ENCODE measurements at places on chromosomes 5 and 9. TPM values are rescaled to one million over a fixed set of nuclear protein-coding genes. Genes with fewer than 3 reads are reported as not detected.

- DNase-seq, result no peak
These were observed 99.4 kb downstream of the MTREX start for GRCh38 chr5:55407059-55407684.

DNA sequence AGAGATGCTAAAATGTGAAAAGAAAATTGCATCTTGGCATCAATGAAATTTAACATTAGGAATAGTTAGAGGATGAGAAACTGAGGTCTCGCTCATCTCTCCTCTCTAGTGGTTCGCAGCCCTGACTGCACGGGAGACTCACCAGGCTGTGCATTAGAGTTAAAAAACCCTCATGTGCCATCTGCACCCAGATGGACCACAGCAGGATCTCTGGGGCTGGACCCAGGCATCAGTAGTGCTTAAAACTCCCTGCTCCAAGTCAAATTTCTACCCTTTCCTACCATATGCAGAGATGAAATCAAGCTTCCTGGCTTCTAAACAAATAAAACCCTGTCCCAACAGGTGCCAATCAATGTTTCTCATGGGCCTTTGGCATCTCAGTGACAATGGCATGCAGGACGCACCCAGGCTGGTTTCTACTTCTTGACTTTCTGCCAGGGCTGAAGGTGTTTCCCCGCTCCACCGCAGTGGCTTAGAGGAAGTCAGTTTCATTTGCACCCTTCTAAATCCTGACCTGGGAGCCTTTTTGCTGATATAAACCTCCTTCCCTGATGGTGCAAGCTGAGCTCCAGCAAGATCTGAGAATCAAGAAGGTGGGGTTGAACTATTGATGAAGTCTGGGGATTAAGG is 132.6 kb downstream of the NSG2 start:
- no peak for DNase-seq

GRCh38 chr9:133813749-133814585 is 75.8 kb upstream of the SARDH start:
- no peak for DNase-seq

GRCh38 chr9:86604741-86605140 is 250.5 kb upstream of the TUT7 start:
- DNase-seq, result no peak

GRCh38 chr5:79806741-79807140 is 117.1 kb downstream of the CMYA5 start:
- DNase-seq, result no peak

DNA sequence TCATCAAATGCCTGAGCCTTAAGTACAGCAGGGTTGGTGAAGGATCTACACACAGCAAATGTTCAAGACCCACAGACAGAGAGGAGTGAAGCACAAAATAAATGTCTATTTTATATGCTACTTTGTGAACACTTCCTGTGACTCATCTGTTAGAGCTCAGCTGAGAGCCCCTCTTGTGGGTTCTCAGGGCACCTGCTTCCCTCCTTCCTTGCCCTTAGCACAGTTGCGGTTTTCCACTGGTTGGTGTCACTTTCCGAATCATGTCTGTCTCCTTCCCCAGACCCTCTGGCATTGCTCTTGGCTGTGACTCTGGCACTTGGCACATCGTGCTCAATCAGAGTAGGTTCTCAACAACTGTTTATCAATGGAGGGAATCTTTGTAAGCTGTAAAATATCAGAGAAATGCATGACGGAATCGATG is 128.5 kb upstream of the STC2 start:
- no peak for DNase-seq

DNA sequence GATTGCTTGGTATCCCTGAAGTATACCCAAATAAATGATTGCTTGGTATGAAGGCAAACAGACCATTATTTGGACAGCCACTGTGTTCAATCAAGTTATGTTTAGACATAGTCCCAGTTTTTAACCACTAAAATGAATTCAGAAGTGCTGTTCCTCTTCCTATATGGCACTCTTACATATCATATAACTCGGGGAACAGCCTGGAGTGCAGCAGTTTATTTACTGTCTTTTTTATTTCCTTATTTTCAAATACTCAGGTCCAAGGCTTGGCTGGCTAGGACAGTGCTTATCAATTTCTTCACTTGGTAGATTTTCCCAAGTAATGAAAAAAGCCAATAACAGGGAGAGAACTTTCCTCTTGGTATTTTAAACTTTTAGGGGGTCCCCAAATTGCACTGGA is 58.6 kb upstream of the CCDC112 start:
- DNase-seq, result no peak

- no peak for DNase-seq
These were observed 15.8 kb downstream of the TLN1 start for GRCh38 chr9:35716230-35716629.

The ZBED3 gene
- 5.7 TPM for total RNA-seq

The SLC6A19 gene
- total RNA-seq, result under 0.01 TPM

The UBE2QL1 gene
- 1.0 TPM for total RNA-seq

All from tibial nerve (tissue), 4 donors.